Cerebellum (tissue), 4 donors: ENCODE measurements at places on chromosomes 5 and 9.

DNA sequence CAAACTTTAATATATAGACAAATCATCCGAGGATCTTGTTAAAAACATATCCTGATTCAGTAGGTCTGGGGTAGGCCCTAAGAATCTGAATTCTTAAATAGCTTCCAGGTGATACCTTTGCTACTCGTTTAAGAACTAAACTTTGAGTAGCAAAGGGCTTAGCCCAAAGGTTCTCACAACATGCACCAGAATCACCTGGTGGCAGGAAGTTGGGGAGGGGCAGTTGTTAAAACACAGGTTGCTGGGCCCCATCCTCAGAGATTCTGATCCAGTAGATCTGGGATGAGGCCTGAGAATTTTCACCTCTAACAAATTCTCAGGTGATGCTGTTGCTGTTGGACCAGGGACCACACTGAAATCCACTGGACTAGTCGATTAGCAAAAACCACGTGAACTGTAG lies 20.0 kb upstream of the RGMB start:
- no peak for DNase-seq

DNA sequence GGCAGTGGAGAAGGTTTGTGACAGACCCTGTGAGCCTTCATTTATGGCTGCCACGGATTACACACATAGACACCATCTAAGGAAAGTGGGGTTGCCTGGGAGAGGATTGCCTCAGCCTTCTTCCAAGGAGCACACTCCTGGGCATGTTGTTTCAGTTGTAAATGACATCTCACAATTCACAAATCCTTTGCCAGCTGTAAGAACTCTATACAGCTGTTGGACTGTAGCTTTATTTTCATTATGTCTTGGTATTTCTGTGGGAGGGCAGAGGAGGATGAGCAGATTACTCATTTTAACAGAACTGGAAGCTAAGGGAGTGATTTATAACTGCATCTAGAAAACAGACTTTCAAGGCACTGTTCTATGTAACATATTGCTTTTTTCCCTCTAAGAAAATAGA lies 25.6 kb downstream of the MELK start:
- no peak for DNase-seq

DNA sequence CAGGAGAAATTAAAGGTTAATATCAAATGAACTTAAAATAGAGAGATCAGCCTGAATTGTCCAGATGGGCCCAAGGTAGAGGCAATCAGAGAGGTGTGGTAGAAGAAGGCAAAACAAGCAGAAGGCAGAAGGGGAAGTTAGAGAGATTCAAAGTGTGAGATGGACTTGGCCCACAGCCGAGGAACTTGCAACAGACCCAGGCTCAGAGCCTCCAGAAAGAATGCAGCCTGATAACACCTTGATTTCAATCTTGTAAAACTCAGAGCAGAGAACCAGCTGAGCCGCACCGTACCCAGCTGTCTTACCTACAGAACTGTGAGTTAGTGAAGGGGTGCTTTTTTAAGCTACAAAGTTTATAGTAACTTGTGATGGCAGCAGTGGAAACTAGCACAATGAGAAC lies 190.9 kb downstream of the RFK start:
- DNase-seq = no peak

DNA sequence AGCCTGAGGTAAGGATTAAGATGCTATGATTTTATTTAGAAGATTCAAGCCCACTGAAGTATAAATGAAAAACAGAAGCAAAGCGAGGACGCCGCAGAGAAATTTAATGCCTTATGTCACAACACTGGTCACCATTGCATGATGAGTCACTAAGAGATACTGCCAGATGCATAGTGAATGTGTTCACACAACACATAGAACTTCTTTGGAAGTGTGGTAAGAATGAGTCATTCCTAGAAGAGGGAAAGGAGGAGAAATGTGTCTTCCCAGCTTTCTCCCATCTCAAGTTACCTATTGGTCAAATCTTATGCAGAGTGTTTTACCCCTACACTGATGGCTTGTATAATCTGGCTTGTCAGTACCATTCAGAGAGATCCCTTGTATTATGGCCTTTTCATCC lies 465.3 kb upstream of the ARRDC3 start:
- DNase-seq = no peak

GRCh38 chr5:32630867-32631491 lies 45.6 kb downstream of the SUB1 start:
- DNase-seq = no peak

DNA sequence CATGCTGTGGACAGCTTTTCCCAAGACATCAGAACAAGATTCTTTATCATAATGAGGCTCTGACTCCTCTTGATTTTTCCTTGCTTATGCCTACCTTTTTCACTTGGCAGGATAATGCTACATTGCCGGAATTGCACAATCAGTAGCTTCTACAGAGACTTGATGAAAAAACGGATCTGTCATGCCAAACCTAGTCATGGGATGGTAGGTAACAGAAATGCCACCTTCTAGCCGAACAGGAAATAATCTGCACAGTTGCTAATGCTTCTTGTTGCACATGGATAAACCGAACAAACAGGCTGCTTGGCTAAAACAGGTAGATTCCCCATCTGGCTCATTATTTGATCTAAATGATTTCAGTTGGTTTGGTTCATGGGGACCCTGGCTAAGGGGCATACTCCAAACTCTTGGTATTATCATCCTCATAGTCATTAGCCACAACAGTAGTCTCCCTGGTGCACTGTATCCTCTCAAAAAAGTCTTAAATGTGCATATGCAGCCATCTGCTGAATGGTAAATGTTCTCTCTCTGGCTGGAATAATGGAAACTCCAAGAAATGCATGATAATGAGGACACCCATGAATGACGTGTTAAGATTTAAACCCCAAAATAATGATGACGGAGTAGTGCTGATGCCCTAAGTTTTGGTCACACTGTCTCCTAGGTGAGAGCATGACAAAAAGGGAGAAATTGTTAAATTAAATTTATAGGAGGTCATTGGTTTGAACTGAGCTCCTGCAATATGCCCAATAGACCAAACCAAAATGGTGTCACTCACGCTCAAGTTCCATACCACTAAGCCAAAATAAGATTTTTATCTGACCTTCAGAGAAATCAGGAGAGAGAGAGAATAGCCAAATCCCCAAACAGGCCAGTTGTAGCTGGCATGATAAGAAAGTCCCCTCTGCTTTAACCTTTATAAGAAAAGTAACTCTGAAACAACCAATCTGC lies 47.0 kb downstream of the RAPGEF1 start:
- no peak for DNase-seq

DNA sequence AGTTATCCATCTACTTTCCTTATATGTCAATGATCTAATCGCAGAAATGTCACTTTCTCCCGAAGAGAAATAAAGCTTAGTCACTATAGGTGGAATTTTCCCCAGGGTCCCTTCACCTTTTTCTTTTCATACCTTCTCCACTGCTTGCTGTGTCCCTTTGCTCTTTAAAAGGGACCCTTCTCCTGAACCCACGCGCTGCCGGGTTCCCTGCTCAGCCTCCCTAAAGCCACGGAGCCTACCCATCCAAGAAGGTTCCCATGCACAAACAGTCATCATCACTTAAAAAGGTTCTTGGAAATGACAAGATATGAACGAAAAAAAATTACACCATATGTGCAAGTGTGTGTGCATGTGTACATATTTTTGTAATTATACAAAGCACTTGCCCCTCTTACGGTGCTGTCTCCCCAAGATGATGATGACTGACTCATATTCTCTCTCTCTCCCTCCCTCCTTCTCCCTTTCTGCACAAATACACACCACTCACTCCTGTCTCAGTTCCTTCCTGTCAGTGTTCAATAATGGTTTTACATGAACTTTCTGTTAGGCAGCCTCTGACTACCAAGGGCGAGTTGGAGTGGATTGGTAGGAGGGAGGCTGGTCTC lies 1.5 kb upstream of the PTPRD start:
- DNase-seq = no peak

- peak; percentile 10 for DNase-seq
Measured at GRCh38 chr9:117555964-117556629, 141.2 kb upstream of the ASTN2 start.

GRCh38 chr5:55989860-55990259 lies 4.9 kb downstream of the IL6ST start:
- no peak for DNase-seq

DNA sequence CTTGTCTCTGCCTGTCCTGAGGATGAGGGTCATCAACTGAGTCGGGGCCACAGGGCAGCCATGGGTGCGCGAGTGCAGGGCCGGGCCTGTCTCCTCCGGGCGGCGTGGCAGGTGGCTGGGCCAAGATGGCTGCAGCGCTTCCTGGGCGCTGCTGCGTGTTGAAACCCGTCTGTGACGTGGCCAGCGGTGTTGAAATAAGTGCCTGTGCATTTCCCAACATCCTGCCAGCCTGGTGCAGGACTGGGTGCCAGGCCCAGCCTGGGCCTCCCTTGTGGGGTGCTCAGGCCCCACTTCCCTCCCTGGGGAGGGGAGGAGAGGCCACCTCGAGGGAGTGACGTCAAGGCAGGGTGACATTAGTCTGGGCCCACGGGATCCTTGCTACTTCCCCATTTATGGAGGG lies 45.5 kb downstream of the RXRA start:
- no peak for DNase-seq

DNA sequence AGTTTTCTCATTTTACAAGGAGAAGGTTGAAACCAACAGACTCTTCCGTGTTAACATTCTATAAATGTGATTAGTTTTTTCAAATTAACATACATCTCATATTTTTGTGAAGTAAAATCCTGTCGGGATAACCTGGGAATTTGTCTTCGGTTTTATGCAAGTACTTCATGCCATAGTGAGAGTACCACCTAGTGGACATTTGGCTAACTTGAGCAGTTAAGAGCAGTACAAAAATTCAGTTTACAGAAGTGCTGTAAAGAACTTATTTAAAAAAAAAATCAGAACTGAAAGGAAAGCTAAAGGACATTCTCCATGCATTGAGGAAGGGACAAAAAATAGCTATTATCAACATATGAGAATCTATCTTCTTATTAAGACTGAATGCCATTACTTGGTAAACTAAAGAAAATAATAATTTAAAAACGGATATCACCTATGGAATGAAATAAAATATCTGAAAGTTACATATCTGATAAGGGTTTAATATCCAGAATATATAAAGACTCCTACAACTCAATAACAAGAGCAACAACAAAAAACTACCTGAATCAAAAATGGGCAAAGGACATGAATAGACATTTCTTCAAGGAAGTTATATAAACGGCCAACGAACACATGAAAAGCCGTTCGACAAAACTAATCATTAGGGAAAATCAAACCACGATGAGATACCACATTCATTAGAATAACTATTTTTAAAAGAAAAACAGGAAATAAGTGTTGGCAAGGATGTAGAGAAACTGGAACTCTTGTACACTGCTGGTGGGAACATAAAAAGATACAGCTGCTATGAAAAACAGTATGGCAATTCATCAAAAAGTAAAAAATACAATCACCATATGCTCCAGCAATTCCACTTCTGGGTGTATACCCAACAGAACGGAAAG lies 117.0 kb upstream of the GNA14 start:
- DNase-seq = no peak

GRCh38 chr5:31767335-31768031 lies 128.6 kb downstream of the PDZD2 start:
- no peak for DNase-seq

DNA sequence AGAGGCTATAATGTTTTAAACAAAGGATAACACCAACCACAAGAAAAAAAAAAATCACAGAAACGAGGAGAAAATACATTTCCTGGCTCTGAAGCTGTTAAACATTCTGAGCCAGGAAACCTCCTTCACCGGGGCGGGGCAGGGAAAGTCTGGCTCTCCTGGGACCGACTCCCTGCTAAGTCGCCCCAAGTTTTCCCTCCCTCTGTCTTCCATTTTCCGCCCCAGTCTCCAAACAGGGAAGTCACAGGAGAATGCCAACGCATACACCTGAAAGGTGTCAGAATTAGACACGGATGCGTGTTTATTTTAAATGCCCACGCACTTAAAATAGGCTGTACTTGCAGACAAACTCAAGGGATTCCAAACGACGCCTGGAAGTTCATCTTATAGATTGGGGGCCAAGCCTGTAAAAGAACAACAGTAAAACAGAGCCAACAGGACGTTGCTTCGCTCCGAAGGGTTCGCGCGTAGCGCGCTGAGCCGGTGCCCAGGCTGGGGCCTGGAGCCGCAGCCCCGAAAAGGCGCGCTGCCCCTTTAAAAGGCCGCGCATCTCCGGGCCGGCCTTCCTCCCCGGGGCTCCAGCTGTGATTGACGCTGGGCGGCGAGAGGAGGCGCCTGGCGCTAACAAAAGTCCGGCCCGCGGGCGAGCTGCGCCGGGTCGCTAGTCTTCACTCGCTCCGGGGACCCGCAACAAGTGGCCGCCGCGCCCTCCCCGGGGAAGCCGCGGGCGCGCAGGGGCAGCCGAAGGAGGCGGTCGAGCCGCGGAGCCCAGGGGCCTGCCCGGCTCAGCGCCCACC lies at the start of gene FBXL7:
Gene FBXL7 (plus strand): TSS at position 653 of the 797 bp plus-strand sequence.
- peak; percentile 31 for DNase-seq

GRCh38 chr5:142106061-142106460 lies 2.5 kb upstream of the NDFIP1 start:
- no peak for DNase-seq

DNA sequence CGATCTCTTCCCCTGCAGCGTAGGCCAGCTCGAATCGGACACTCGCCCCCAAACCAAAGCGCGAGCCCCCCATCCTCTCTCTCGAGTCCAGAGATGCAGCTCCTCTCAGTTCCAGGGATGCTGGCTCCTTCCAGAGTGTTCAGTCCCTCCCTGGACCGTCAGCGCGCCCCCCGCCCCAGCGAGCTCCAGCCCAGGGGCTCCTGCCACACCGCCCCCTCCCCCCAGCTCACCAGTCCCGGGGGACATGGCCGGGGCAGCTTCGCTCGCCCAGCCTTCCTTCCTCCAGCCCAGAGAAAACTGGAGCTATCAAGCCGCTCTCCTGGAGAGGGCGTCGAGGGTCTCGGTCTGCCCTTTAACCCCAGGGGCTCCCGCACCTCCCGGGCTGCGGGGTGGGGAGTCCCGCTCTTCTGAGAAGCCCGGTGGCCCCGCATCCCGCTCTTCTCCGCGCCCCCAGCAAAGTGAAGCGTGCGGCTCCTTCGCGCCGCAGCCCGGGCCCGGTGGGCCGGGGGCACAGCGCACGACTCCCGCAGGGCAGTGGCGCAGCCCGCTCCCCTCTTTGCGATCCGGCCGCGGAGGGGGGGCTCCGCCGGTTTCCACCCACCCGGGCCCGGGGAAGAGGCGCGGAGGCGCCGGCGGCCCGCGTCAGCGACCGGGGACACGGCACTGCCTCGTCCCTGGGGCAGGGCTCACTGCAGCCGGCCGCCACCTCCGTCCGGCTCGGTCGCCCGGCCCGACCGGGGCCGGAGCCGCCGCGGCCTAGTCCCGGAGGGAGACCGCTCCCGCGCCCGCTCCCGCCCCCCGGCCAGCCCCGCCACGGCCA lies 587 bp downstream of the MIER3 start:
- DNase-seq = peak; percentile 46

GRCh38 chr9:99121604-99122003 lies 16.7 kb downstream of the TGFBR1 start:
- no peak for DNase-seq

GRCh38 chr9:137836831-137837241 lies 40.7 kb upstream of the CACNA1B start:
- DNase-seq = no peak

- no peak for DNase-seq
Measured at GRCh38 chr9:37309136-37309535, 113.4 kb upstream of the GRHPR start.

DNA sequence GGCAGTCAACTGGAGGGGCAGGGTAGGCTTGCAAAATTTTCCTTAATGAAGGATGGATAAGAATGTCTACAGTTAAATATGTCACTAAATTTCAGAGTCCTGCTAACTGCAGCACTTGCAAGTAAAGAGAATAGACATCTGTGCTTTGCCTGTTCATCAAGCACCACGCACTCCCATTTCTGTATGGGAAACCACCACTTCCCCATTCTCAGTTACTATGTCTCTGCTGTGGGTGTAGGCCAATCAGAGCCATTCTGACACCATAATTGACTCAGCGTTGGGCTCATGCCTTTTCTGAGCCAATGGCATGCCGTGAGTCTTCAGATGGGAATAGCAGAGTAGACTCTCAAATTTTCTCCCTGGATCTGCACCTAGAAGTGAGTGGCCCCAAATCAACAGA lies 247.5 kb downstream of the GABRB2 start:
- no peak for DNase-seq
